ENCODE measurements at places on chromosomes 3 and 15. TPM values are rescaled to one million over a fixed set of nuclear protein-coding genes. Genes with fewer than 3 reads are reported as not detected.

Gene CCR1
- 39.7 TPM for total RNA-seq

Gene TIMP4
- 280 TPM for total RNA-seq

Gene NAALADL2
- total RNA-seq: 12.5 TPM

Gene TNNC1
- total RNA-seq: not detected

Gene SNTN
- not detected for total RNA-seq

Gene MAP2K1
- 75.4 TPM for total RNA-seq

Gene SQOR
- 62.1 TPM for total RNA-seq

Gene CPLX3
- total RNA-seq: not detected

Gene GOLGA8J
- total RNA-seq: not detected

Gene MUSTN1
- total RNA-seq: 2.4 TPM

Gene HRG
- not detected for total RNA-seq

Gene THPO
- 1.1 TPM for total RNA-seq

Gene RTP1
- total RNA-seq: not detected

Gene TNFAIP8L3
- 7.4 TPM for total RNA-seq

Gene GRIP2
- total RNA-seq: 0.71 TPM

Gene KBTBD13
- total RNA-seq: not detected

Gene FOXL2NB
- not detected for total RNA-seq

Gene TF
- 9.4 TPM for total RNA-seq

Gene ASB14
- not detected for total RNA-seq

Gene WNT7A
- not detected for total RNA-seq

Gene HESX1
- not detected for total RNA-seq

Gene PLA1A
- total RNA-seq: 3.4 TPM

Gene ZCWPW2
- 0.51 TPM for total RNA-seq

Gene OR5H6
- total RNA-seq: not detected

Gene SERINC4
- 0.22 TPM for total RNA-seq

Gene CCDC33
- total RNA-seq: not detected

Gene MANF
- total RNA-seq: 87.8 TPM

Gene CCR8
- total RNA-seq: not detected

Gene ADCY5
- total RNA-seq: 107 TPM

Gene BNC1
- total RNA-seq: 0.42 TPM

Gene APPL1
- 40.9 TPM for total RNA-seq

Gene TERC
- total RNA-seq: 9.8 TPM

Gene NLGN1
- total RNA-seq: 6.5 TPM

Gene IP6K2
- total RNA-seq: 40.4 TPM

Gene LRRN1
- total RNA-seq: 0.42 TPM

Gene PYDC2
- not detected for total RNA-seq

Gene CISH
- total RNA-seq: 56.2 TPM

Gene C15orf62
- total RNA-seq: 0.19 TPM

Gene INSYN1
- 5.0 TPM for total RNA-seq

Gene ST6GAL1
- total RNA-seq: 35.6 TPM

Gene SNRPA1
- total RNA-seq: 40.8 TPM

Gene MB21D2
- total RNA-seq: 3.3 TPM

Gene SNX22
- 0.71 TPM for total RNA-seq

Gene TOPBP1
- 16.2 TPM for total RNA-seq

Gene CHRM5
- not detected for total RNA-seq

Gene CGNL1
- 2.4 TPM for total RNA-seq
